ENCODE measurements at places on chromosomes 5 and 9. TPM values are rescaled to one million over a fixed set of nuclear protein-coding genes. Genes with fewer than 3 reads are reported as not detected.

DNA sequence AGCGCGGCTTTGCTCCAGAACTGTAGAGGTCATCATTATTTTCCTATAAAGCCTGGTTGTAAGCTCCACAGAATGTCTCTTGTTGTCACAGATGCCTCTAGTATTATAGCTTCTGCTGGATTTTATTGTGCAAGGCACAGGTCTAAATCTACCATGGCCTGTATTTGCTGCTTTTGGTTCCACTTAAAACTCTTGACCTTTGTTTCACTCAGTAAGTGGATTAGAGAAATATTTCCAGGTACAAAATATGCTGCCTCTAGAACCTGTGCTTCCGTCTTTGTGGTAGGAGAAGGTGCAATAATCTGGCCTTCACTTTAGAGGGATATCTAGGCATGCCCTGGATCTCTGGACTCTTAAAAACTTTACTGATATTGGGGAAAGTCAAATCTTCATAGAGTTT is 476.6 kb upstream of the CD180 start:
- no peak for DNase-seq

DNA sequence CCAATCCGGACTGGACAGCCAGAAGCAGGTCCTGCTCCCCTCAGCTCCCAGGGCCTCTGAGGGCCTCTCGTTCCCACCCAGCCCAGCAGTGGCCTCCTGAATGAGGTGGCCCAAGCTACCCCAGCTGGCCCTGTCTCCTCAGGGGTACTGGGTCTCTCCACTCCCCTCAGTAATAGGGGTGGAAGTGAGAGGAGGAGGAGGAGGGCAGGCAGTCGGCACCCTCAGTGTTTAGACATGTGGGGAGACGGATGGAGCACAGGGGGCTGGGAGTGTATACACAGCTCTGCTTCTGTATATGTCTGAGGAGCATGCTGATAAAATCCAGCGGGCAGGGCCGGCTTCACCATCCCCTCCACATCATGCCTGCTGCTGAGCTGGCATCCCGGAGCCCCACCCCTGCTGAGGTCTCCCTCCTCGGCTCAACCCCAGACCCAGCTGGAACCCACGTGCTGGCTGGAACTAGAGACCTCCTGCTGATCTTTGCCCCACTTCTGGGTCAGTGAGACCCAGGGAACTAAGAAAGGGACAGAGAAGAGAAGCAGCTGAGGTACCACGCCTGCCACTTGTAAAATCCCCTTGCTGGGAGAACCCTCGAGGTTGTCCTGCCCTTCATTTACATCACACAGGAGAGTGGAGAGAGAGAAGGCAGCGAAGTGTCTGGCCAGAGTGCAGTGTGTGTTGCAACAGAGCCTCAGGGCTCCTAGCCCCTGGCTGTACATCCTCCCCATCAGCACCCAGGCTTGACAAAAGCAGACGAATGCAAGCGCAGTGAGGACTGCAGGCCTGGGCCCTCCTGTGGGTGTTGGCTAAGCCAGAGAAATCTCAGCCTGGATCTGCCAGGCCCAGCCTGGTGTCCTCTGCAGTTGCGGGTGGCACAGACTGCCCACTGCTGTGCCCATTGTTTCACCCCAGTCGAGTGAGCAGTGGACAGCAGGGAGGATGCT is 77.5 kb downstream of the PSD2 start:
- no peak for DNase-seq

DNA sequence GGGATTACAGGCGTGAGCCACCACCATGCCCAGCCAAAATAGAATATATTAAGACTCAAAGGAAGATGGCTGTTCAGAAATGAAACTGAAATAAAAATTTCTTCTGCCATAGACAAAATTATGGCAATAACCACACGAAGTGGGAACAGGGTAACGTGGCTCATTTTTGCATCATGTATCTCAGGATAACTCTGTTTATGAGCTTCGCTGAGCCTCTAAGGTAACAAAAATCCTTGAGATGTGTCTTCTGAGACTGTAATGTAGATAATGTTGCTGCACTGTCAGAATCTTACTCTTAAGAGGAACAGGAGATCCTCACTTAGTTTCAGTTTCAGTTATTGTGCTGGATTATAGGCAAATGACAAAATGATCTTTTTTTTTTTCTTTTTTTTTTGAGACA is 153.8 kb downstream of the GOLPH3 start:
- DNase-seq = no peak

DNA sequence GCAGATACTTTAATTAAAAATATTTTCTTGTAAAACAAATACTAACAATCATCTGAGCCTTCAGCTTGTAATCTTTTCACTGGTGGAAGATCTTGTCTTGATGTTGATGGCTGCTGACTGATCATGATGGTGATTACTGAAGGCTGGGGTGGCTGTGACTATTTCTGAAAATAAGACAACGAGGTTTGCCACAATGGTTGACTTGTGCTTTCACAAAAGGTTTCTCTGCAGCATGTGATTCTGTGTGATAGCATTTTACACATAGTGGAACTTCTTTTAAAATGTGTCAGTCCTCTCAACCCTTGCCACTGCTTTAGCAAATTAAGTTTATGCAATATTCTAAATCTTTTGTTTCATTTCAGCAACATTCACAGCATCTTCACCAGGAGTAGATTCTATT is 461.0 kb downstream of the CCDC171 start:
- no peak for DNase-seq

GRCh38 chr5:43165323-43165722 is 26.7 kb upstream of the NIM1K start:
- DNase-seq = no peak

GRCh38 chr5:65721050-65721719 is 724 bp downstream of the SGTB start:
- no peak for DNase-seq

DNA sequence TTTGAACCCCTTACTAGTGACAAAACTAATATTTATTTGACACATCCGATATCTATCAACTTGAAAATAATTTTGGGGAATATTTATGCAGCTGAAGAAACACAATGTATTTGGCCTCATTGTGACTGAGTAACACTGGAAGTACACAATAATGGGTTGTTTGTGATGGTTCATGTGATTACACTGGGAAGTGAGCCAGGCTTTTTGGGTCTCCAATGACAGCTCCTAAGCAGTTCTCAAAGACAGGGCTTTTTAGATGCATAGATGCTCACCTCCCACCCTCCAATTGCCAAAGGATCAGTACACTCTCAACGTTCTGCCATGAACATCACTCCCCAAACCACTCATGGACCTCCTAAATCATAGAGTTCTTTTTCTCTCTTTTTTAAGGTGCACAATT is 170.0 kb downstream of the SLC24A2 start:
- no peak for DNase-seq

SPATA31D3 gene
- not detected for total RNA-seq

PCDHA13 gene
- total RNA-seq = 1.2 TPM

TMEM141 gene
- 24.0 TPM for total RNA-seq

CDX1 gene
- total RNA-seq = not detected

PPP2R2B gene
- not detected for total RNA-seq

SPATA31C1 gene
- total RNA-seq = not detected

ALDH1A1 gene
- 155 TPM for total RNA-seq

SLC25A2 gene
- total RNA-seq = not detected
